Naive thymus-derived CD4-positive, alpha-beta T cell (primary cell): ENCODE measurements at places on chromosomes 2 and 18. TPM values are rescaled to one million over a fixed set of nuclear protein-coding genes. Genes with fewer than 3 reads are reported as not detected.

Gene IL1RN
- 2.3 TPM for total RNA-seq

Gene HMSD
- total RNA-seq, result 2.0 and 5.1 TPM in 2 replicates

Gene FBXO36
- total RNA-seq, result 1.8 TPM

Gene PLCD4
- total RNA-seq, result 0.45 TPM

Gene IL18RAP
- total RNA-seq, result 11.5 and 12.8 TPM in 2 replicates
